Tibial nerve (tissue), 4 donors: ENCODE measurements at places on chromosomes 3 and 15. TPM values are rescaled to one million over a fixed set of nuclear protein-coding genes. Genes with fewer than 3 reads are reported as not detected.
A peak's percentile ranks its signal among the peaks of the same experiment; 100 is the strongest.

DNA sequence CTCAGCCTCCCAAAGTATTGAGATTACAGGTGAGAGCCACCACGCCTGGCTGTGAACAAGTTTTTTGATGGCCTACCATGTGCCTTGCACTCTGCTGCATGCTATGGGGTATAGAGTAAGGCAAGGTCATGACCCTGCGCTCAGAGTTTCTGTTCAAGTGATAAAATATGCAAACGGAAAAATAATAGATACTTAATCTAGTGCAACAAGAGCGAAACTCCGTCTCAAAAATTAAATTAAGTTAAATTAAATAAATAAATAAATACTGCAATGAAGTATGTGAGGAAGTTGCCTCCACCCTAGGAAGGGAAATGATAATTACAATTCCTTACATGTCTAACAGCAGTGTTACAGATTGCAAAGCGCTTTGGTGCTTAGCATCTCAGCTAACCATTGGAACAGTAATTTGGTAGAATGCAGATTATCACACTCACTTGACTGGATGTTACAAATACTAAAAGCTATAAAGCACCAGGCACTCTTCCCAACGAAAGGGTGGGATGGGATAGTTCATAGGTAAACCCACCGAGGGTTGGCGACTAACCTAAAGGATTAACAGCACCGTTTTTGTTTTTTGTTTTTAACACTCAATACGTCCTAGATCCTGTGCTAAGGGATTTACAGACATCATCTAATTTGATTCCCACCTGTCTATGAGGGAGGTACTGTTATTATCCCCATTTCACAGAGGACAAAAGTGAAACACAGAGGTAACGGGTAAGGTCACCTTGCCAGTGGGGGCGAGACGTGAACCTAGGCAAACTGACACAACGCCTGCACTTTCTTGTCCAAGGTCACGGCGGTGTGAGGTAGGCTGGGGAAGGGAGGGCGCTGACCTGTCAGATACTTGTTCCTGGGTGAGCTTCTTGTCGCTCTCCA lies 793 bp upstream of the FANCD2 start:
- DNase-seq, result no peak
- peaks cover 18% of the 10 kb centered on the region for H3K4me1 ChIP-seq
- H3K27ac ChIP-seq, result no peak overlapping the region

- no peak for DNase-seq
- no peak overlapping the region for H3K27ac ChIP-seq
- no peak overlapping the region for H3K4me3 ChIP-seq
- H3K36me3 ChIP-seq, result no peaks in the 10 kb centered on the region
- H3K4me1 ChIP-seq, result no peaks in the 10 kb centered on the region
Measured at GRCh38 chr3:88259045-88259444, 109.3 kb downstream of the C3orf38 start.

The CD200 gene
- 6.1 TPM for total RNA-seq

- no peaks in the 10 kb centered on the region for H3K36me3 ChIP-seq
- H3K27ac ChIP-seq, result no peak overlapping the region
- H3K4me1 ChIP-seq, result no peaks in the 10 kb centered on the region
- DNase-seq, result no peak
- no peaks in the 10 kb centered on the region for H3K27me3 ChIP-seq
Measured at GRCh38 chr3:185727873-185728272, 97.0 kb downstream of the IGF2BP2 start.

DNA sequence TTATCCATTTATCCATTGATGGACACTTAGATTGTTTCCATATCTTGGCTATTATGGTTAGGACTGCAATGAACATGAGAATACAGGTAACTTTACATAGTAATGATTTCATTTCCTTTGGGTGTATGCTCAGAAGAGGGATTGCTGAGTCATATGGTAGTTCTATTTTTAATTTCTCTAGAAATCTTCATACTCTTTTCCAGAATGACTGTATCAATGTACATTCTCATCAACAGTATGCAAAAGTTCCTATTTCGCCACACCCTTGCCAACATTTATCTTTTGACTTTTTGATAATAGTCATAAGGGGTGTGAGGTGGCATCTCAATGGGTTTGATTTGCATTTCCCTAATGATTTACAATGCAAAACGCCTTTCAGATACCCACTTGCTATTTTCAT lies 6.2 kb upstream of the NIPA1 start:
- no peaks in the 10 kb centered on the region for H3K4me1 ChIP-seq
- H3K27ac ChIP-seq, result no peak overlapping the region
- H3K27me3 ChIP-seq, result no peaks in the 10 kb centered on the region
- no peak overlapping the region for H3K4me3 ChIP-seq

The SLC24A5 gene
- 0.44 TPM for total RNA-seq

- no peak overlapping the region for H3K4me3 ChIP-seq
- no peaks in the 10 kb centered on the region for H3K36me3 ChIP-seq
- no peak overlapping the region for H3K27ac ChIP-seq
Measured at GRCh38 chr3:12338595-12339546, 50.0 kb downstream of the PPARG start.

- no peaks in the 10 kb centered on the region for H3K4me1 ChIP-seq
- no peak overlapping the region for H3K27ac ChIP-seq
- no peaks in the 10 kb centered on the region for H3K27me3 ChIP-seq
Measured at GRCh38 chr3:97613139-97613538, 151.4 kb upstream of the ARL6 start.

- H3K36me3 ChIP-seq, result no peaks in the 10 kb centered on the region
- no peaks in the 10 kb centered on the region for H3K27me3 ChIP-seq
- peak overlapping the region; percentile 52 for H3K27ac ChIP-seq
- peak; percentile 50 for DNase-seq
- H3K4me3 ChIP-seq, result no peak overlapping the region
- H3K4me1 ChIP-seq, result peaks cover 23% of the 10 kb centered on the region
Measured at GRCh38 chr3:177333533-177334520, 136.5 kb upstream of the TBL1XR1 start.

- no peak for DNase-seq
- H3K27me3 ChIP-seq, result no peaks in the 10 kb centered on the region
- H3K4me1 ChIP-seq, result no peaks in the 10 kb centered on the region
- no peaks in the 10 kb centered on the region for H3K36me3 ChIP-seq
- no peak overlapping the region for H3K27ac ChIP-seq
- H3K4me3 ChIP-seq, result no peak overlapping the region
Measured at GRCh38 chr3:171994646-171995428, 44.5 kb upstream of the FNDC3B start.

The SUSD5 gene
- total RNA-seq, result 2.1 TPM

GRCh38 chr3:37985637-37986320 lies 4.8 kb upstream of the VILL start:
- H3K36me3 ChIP-seq, result no peaks in the 10 kb centered on the region
- peak; percentile 12 for DNase-seq
- H3K4me3 ChIP-seq, result no peak overlapping the region
- no peaks in the 10 kb centered on the region for H3K4me1 ChIP-seq
- H3K27me3 ChIP-seq, result no peaks in the 10 kb centered on the region
- H3K27ac ChIP-seq, result peak overlapping the region; percentile 50

The IMPG2 gene
- 0.22 TPM for total RNA-seq

The UPK1B gene
- not detected for total RNA-seq

DNA sequence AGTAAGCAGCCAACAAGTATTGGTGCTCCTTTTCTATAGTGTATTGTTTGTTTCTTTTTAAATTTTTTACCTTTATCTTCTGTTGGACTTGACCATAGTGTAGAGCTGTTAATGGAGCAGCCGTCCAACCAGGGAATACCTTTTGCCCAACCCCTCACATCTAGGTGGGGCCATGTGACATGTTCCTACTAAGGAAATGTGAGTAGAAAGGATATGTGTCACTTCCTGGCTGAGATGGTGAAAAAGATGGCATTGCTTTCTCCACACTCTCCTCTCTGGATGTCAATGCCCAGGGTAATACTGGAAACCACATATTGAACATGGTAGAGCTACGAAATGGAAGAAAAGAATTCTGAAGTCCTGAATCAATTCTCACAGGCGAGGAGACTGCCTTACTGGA lies 218.8 kb downstream of the TBL1XR1 start:
- H3K36me3 ChIP-seq, result no peaks in the 10 kb centered on the region
- no peak overlapping the region for H3K27ac ChIP-seq
- H3K4me1 ChIP-seq, result no peaks in the 10 kb centered on the region

GRCh38 chr3:112115161-112115739 lies 17.8 kb downstream of the GCSAM start:
- no peaks in the 10 kb centered on the region for H3K27me3 ChIP-seq
- no peak for DNase-seq
- no peaks in the 10 kb centered on the region for H3K36me3 ChIP-seq
- H3K4me1 ChIP-seq, result no peaks in the 10 kb centered on the region

- H3K27me3 ChIP-seq, result no peaks in the 10 kb centered on the region
- no peaks in the 10 kb centered on the region for H3K36me3 ChIP-seq
- no peak overlapping the region for H3K27ac ChIP-seq
- H3K4me3 ChIP-seq, result no peak overlapping the region
Measured at GRCh38 chr3:146581951-146582467, 23.1 kb downstream of the PLSCR5 start.

GRCh38 chr3:15462451-15462850 lies 35.1 kb downstream of the EAF1 start:
- H3K27ac ChIP-seq, result no peak overlapping the region
- H3K27me3 ChIP-seq, result no peaks in the 10 kb centered on the region
- no peak for DNase-seq
- H3K36me3 ChIP-seq, result peaks cover 44% of the 10 kb centered on the region

GRCh38 chr15:30929982-30930381 lies 26.3 kb downstream of the FAN1 start:
- no peaks in the 10 kb centered on the region for H3K4me1 ChIP-seq
- no peak overlapping the region for H3K4me3 ChIP-seq
- H3K27ac ChIP-seq, result no peak overlapping the region
- peaks cover 77% of the 10 kb centered on the region for H3K36me3 ChIP-seq
- DNase-seq, result no peak
- no peaks in the 10 kb centered on the region for H3K27me3 ChIP-seq

The ZNF502 gene
- total RNA-seq, result 3.7 TPM

GRCh38 chr15:55250392-55250791 lies 39.2 kb downstream of the RAB27A start:
- no peak overlapping the region for H3K4me3 ChIP-seq
- no peak for DNase-seq
- H3K27me3 ChIP-seq, result no peaks in the 10 kb centered on the region
- H3K36me3 ChIP-seq, result no peaks in the 10 kb centered on the region
- H3K27ac ChIP-seq, result no peak overlapping the region

The CLDN18 gene
- not detected for total RNA-seq

DNA sequence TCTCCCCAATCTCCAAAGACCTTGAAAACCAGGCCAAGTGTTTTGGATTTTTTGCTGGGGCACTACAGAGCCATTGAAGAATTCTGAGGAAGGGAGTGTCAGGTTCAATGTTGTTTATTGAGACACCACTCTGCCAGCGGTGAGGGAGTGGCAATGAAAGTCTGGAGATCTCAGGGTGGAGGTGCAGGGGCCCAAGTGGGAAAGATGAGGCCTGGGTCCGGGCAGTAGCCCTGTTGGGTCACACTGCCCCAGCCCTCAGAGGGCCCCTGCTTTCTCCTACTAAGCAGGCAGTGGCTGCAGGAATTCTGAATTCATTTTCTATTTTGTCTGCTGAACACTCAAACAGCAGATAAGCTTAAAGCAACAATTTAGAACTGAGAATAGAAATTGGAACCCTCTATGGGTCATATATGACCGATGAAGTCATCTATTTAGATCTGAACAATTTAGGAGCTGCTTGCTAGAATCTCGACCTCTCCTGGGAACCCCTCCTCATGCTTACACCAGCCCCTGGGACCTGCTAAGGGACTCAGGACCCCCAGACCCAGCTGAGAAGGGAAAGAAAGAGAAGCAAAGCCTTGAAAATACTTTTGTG lies 17.9 kb downstream of the HRH1 start:
- H3K4me3 ChIP-seq, result no peak overlapping the region
- no peak for DNase-seq
- no peaks in the 10 kb centered on the region for H3K4me1 ChIP-seq
- no peaks in the 10 kb centered on the region for H3K36me3 ChIP-seq
- no peaks in the 10 kb centered on the region for H3K27me3 ChIP-seq

DNA sequence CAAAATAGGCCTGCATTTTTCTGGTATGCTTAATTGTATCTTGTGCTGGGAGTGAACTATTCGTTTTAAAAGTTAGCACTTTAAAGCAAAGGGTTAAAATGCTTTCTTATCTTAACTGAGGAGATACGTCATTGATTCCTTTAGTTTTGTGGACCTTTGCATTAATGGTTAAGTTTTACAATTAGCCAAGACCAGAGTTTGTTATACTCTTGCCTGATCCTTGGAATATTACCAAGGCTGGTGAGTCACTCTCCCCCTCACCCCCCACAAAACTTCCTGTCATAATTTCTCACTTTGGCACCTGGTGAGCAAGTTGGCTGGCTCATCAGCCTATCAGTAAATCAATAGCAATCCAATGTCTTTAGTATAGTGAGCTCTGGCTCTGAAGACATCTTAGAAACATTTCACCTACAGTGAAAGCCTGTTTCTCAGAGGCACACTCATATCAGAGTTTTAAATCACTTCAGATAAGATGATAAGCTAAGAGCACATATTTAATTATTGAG lies 26.7 kb downstream of the SLC2A2 start:
- H3K27me3 ChIP-seq, result no peaks in the 10 kb centered on the region
- no peak for DNase-seq
- no peak overlapping the region for H3K27ac ChIP-seq
- peaks cover 19% of the 10 kb centered on the region for H3K4me1 ChIP-seq
- H3K36me3 ChIP-seq, result no peaks in the 10 kb centered on the region
- no peak overlapping the region for H3K4me3 ChIP-seq

- H3K36me3 ChIP-seq, result peaks cover 7% of the 10 kb centered on the region
- H3K4me3 ChIP-seq, result no peak overlapping the region
- no peaks in the 10 kb centered on the region for H3K27me3 ChIP-seq
- no peaks in the 10 kb centered on the region for H3K4me1 ChIP-seq
- DNase-seq, result no peak
Measured at GRCh38 chr15:72604794-72605193, 49.7 kb upstream of the GOLGA6B start.

GRCh38 chr15:83164111-83164770 lies 43.4 kb downstream of the HDGFL3 start:
- H3K27me3 ChIP-seq, result no peaks in the 10 kb centered on the region
- H3K36me3 ChIP-seq, result no peaks in the 10 kb centered on the region
- H3K27ac ChIP-seq, result no peak overlapping the region
- H3K4me1 ChIP-seq, result no peaks in the 10 kb centered on the region
- no peak for DNase-seq

GRCh38 chr15:94829887-94830884 lies 598.8 kb downstream of the MCTP2 start:
- H3K27me3 ChIP-seq, result no peaks in the 10 kb centered on the region
- no peaks in the 10 kb centered on the region for H3K4me1 ChIP-seq
- no peaks in the 10 kb centered on the region for H3K36me3 ChIP-seq
- H3K27ac ChIP-seq, result no peak overlapping the region

The CD47 gene
- 59.8 TPM for total RNA-seq

GRCh38 chr3:65689436-65689835 lies 349.3 kb downstream of the MAGI1 start:
- no peaks in the 10 kb centered on the region for H3K27me3 ChIP-seq
- H3K4me1 ChIP-seq, result no peaks in the 10 kb centered on the region
- no peaks in the 10 kb centered on the region for H3K36me3 ChIP-seq
- DNase-seq, result no peak

- no peak overlapping the region for H3K4me3 ChIP-seq
- no peaks in the 10 kb centered on the region for H3K4me1 ChIP-seq
- no peaks in the 10 kb centered on the region for H3K36me3 ChIP-seq
- H3K27me3 ChIP-seq, result no peaks in the 10 kb centered on the region
Measured at GRCh38 chr3:111578867-111579266, 16.3 kb downstream of the ZBED2 start.

The CSTA gene
- total RNA-seq, result 4.8 TPM
